ENCODE measurements at places on chromosomes 3 and 15. TPM values are rescaled to one million over a fixed set of nuclear protein-coding genes. Genes with fewer than 3 reads are reported as not detected.

- no peak for DNase-seq
These were observed 6.4 kb upstream of the EXOG start for GRCh38 chr3:38489766-38490165.

The NFKBIZ gene
- 19.1 TPM for total RNA-seq

GRCh38 chr15:87944691-87945090 is 311.8 kb downstream of the NTRK3 start:
- no peak for DNase-seq

DNA sequence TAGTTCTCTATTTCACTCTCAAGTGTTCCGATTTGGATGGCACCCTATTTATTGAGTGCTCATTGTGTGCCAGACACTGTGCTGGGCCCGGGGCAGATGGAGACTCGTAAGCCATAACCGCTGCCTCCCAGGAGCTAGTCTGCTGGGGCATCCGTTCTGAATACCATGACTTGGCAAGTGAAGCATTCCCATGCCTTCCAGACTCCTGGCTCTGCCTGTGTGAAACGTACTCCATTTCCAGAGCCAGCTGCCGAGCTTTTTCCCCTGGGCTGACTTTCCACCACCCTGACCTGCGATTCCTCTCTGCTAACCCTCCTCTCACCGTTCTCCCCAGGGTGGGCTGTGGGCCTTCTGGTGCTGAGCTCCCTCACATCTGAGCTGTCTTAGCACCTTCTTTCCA is 303.1 kb upstream of the CTDSPL start:
- no peak for DNase-seq

GRCh38 chr3:161233557-161233956 is 12.4 kb downstream of the NMD3 start:
- DNase-seq = no peak

All from MG63 (cell line).